ENCODE measurements at places on chromosomes 5 and 9.
A peak's percentile ranks its signal among the peaks of the same experiment; 100 is the strongest.

DNA sequence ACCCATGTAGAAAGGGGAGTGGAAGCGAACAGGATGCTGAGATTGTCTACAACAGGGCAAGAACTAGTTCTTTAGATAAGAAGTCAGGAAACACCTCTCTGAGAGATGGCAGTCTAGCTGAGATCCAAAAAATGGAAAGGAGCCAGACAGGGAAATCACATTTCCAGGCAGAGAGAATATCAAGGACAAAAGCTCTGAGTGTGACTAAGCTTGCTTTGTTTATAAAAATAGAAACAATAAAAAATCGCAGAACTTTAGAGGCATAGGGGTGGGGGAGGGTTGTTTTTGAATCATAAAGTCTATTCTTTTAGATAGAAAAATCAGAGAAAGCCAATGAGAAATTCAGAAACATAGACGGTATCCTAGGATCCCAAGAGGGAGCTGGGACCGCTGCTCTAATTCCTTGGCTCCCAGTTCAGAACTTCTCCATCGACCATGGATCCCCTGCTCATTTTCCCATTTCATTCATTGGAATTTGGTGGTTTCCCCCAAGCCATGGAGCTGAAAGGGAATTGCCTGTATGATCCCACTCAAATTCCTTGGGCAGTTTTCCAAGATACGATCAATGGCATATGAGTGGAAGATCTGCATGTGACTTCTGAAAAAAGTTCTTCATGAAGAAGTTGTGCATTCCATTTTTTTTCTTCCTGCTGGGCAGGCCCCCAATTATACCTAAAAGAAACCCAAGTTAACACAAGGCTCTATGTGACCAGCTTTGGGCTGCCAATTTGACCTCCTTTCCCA is 182.0 kb downstream of the GRIA1 start:
- no peak for DNase-seq

- no peak for DNase-seq
These were observed 57.2 kb downstream of the KCNN2 start for GRCh38 chr5:114419067-114419388.

DNA sequence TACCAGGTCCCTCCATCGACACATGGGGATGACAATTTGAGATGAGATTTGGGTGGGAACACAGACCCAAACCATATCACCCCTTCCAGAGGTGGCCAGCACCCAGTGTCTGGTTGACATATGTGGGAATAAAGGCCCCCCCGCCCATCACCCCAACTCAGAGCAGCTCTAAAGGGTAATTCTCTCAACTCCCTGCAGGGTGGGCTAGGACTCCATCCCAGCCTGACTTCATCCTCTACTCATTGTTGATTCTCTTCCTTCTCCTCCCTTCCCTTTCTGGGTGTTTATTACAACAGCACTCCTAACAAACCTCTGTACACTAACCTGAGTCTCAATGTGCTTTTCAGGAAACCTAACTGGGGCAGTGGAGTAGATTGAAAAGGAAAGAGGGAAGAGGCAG is 339.9 kb downstream of the ACTL7B start:
- DNase-seq: no peak

DNA sequence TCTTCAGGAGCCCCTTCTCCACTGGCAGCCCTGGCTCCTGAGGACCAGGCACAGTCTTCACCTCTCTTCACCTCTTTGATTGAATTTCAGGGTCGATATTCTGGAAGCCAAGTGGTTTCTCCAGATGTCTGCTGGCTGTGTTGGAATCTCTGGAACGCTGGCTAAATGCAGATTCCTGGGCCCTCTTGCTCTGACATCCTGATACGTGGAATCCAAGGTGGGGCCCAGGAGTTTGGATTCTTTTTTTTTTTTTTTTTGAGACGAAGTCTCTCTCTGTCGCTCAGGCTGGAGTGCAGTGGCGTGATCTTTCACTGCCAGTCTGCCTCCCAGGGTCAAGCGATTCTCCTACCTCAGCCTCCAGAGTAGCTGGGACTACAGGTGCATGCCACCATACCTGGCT is 26.8 kb upstream of the IER5L start:
- DNase-seq: no peak

DNA sequence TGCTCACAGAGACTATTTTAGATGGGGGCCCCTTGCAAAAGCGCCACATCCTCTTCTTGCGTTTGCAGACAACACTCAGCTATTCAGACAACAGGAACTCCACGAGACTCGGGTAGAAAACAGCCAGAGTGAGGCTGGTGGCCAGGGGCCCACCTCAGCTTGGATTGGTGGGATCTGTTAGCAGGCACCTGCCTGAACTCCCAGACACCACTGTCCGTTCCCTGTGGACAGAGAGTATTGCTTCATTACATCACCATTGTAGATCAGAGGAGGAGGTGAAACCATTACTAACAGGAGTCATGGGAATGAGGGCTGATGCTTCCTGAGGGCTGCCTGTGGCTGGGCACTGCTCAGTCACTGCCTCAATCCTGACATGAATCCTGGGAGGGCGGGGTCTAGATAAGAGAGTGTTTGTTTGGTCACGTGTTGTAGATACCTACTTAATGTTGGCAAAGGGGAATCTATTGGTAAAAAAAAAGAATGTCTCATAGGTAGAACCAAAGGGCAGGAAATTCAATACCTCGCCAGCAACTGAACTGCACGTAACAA is 4.4 kb upstream of the RAPGEF1 start:
- DNase-seq: no peak

DNA sequence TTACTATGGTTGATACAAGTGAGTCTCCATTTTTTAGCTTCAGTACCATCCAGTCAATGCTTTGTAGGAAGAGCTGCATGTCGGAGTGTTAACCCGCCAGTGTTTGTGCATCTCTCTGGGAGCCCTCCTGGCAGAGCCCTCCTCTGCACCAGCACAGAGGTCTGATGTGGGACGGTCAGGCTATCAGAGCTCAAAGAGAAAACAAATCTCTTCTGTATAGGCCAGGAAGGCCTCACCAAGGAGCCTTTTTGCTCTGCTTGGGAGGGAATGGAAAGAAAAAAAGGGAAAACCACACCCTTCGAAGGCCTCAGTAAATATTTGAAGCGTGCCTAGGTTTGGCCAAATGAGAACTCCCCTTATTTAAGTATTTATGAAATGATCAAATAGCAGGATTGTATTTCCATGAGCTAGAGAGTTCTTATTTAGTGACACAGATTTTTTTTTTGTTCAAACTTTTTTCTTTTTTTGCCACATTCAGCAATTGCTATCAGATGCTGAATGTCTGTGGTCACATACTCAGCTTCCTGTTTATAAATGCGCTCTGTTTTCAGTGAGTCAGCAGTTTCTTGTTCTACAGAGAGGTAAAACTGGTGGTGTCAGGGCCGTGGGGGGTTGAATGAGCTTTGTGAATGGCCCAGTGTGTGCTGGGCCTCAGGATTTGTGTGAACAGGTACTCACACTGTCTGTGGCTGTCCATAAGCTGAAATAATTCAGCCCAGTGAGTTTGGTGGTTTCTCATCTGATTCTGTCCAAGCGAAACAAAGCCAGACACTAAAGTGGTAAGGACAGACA is 226.6 kb downstream of the SNX18 start:
- peak; percentile 86 for DNase-seq

DNA sequence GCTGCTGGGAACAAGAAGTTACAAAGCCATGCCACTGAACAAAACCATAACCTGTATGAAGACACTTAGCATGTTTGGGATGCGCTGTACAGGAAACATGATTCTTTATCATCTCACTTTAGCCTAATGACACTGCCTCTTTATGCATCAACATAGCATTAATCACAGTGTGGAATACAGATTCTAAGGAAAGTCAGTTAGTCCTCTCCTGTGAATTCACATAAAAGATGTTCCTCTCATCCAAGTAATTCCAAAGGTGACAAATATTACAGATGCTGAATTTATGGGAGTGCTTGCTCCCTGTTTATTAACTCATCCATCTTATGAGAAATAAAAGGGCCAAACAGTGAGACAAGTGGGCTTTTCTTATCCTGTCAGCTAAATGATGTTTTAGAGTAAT is 1677.7 kb downstream of the EFNA5 start:
- DNase-seq: no peak

- no peak for DNase-seq
These were observed 7.9 kb upstream of the CER1 start for GRCh38 chr9:14730461-14730898.

DNA sequence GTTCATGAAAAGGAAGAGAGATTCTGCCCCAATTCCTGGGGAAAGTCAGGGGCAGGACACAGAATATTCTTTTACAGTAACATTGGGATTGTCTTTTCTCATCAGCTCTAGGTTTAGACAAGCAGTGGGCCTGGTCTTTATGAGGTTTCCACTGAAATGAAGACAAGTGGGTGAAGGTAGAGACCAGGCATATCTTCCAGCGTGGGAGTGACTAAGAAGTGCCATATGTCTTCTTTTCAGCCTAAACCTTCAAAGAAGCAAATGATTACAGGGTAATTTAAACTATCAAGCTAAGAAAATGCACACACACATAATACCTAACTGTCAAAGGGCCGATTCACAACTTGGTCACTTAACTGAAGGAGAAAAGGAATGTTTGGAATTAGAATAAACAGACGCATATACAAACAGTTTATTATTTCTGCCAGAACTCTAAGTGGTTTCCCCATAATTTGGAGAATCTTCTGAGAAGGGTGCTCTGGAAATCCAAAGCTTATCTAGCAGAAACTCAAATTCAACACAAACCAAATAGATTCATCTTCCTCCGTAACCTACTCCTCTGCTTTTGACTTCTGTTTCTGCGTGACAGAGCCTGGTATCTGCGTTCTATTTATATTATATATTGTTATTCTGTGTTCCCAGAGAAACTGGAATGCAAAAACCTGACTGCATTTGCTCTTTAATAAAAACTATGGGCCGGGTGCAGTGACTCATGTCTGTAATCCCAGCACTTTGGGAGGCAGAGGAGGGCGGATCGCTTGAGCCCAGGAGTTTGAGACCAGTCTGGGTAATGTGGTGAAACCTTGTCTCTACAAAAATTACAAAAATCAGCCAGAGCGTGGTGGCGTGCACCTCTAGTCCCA is 22.0 kb upstream of the TEK start:
- no peak for DNase-seq

- peak; percentile 66 for DNase-seq
These were observed 85.1 kb upstream of the RAI14 start for GRCh38 chr5:34570721-34571676.

DNA sequence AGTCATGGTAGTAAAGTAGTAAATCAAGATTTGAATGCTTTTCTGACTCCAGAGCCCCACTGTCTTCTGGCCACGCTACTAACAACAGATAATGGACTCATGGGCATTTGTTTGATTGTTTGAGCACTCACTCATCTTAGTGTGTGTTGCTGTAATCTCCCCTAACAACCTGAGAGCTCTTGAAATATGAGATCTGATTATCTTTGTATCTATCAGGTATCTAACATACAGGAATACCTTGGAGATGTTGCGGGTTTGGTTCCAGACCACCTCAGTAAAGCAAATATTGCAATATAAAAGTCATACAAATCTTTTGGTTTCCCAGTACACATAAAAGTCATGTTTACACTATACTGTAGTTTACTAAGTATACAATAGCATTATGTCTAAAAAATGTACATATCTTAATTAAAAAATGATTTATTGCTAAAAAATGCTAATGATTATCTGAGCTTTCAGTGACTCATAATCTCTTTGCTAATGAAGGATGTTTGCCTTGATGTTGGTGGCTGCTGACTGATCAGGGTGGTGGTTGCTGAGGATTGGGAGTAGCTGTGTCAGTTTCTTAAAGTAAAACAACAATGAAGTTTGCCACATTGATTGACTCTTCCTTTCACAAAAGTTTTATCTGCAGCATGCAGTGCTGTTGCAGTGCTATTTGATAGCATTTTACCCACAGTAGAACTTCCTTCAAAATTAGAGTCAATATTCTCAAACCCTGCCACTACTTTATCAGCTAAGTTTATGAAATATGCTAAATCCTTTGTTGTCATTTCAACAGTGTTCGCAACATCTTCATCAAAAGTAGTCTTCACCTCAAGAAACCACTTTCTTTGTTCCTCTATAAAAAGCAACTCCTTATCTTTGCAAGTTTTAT is 92.2 kb downstream of the ZNF462 start:
- DNase-seq: no peak

- DNase-seq: no peak
These were observed 649 bp upstream of the GLE1 start for GRCh38 chr9:128503870-128504269.

GRCh38 chr5:180010636-180011035 is 60.9 kb downstream of the RNF130 start:
- DNase-seq: no peak

GRCh38 chr5:93582677-93583438 is at the start of gene NR2F1:
Gene NR2F1 (plus strand): TSS chr5:93583222. CDS start chr5:93585024, 1,802 bp downstream.
- DNase-seq: peak; percentile 71

DNA sequence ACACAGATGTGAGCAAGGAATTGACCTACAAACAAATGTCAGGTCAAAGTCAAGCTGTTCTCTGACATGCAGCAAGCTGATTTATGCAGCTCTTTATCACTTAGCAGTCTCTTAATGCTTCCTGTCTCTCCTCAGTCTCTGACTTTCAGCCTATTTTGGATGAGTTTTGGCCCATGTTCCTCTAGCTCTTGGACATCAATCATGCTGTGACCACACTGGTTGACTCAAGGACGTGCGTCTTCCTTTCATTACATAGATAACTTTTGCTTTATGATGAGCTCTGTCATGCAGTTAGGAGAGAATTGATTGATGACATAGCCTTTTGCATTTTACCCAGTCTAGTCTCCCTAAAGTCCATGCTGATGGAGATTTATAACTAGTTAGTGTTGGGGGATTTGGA is 9.4 kb upstream of the REEP5 start:
- DNase-seq: peak; percentile 33

- DNase-seq: no peak
These were observed 115.3 kb upstream of the SPIN1 start for GRCh38 chr9:88272986-88273385.

DNA sequence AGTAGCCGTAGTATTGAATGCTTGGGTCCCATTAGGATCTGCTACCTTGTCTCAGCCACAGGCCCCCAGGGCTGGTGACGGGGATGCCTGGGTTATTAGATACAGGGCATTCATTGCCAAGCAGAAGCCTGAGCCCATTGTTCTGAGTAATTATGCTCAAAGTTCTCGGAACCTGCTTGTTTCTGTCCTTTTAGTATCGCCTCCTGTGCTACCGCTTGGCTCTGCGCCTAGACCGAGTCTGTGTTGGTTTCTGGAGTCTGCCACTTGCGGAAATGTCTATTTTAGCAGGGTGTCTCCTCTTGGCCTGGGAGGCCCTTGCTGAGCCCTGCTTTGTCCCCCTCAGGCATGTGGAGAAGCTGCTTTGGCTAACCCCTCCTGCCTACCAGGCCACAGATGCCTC is 506.1 kb downstream of the BNC2 start:
- no peak for DNase-seq

DNA sequence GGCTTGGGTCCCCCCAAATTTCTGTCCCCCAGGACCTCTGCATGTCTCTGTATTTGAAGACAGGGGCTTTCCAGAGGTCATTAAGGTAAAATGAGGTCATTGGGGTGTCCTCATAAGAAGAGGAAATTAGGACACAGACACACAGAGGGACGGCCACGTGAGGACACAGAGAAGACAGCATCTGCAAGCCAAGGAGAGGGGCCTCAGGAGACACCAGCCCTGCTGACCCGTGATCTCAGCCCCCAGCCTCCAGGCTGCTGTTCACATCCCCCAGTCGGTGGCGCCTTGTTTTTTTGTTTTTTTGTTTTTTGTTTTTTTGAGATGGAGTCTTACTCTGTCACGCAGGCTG is 1.2 kb upstream of the CCDC183 start:
- DNase-seq: no peak
